ENCODE measurements at places on chromosomes 1 and 21.

GRCh38 chr1:80214888-80215540, 1208.5 kb upstream of the ADGRL4 start:
- no peak for DNase-seq

GRCh38 chr1:183267646-183268431, 81.8 kb downstream of the LAMC2 start:
- DNase-seq: no peak

GRCh38 chr1:150187560-150187931, 37.8 kb downstream of the PLEKHO1 start:
- DNase-seq: no peak

DNA sequence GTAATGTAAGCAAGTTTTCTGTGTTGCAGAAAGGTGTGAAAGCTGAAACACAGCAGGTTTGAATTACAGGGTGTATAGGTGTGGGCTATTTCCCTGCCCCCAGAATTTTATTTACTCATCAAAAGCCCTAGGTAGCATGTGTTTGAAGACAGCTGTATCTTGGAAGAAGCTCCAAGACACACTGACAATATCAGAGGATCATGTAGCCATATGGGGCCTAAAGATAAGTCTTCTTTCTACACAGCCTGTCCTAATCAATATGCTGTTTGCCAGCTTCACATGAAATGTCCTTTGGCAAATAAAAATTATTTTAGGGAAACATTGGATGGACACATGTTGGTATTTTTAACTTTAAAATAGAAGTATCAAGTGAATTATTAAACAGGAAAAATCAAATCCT, 17.5 kb upstream of the SUCO start:
- DNase-seq: no peak

GRCh38 chr1:60428127-60428526, 354.6 kb upstream of the C1orf87 start:
- no peak for DNase-seq

GRCh38 chr1:22118291-22118992, 24.5 kb downstream of the WNT4 start:
- DNase-seq: no peak

- no peak for DNase-seq
These were observed 18.7 kb downstream of the RAP1A start for GRCh38 chr1:111638320-111638719.

- no peak for DNase-seq
These were observed 722 bp downstream of the NPHP4 start for GRCh38 chr1:5991381-5992025.

DNA sequence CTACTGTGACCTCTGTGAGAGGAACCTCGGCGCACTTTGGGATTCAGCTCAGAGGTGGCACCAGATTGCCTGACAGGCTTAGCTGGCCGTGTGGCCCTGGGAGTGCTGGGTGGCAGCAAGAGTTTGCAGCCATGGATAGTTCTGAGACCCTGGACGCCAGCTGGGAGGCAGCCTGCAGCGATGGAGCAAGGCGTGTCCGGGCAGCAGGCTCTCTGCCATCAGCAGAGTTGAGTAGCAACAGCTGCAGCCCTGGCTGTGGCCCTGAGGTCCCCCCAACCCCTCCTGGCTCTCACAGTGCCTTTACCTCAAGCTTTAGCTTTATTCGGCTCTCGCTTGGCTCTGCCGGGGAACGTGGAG, 67.5 kb downstream of the DISC1 start:
- DNase-seq: peak; percentile 55

DNA sequence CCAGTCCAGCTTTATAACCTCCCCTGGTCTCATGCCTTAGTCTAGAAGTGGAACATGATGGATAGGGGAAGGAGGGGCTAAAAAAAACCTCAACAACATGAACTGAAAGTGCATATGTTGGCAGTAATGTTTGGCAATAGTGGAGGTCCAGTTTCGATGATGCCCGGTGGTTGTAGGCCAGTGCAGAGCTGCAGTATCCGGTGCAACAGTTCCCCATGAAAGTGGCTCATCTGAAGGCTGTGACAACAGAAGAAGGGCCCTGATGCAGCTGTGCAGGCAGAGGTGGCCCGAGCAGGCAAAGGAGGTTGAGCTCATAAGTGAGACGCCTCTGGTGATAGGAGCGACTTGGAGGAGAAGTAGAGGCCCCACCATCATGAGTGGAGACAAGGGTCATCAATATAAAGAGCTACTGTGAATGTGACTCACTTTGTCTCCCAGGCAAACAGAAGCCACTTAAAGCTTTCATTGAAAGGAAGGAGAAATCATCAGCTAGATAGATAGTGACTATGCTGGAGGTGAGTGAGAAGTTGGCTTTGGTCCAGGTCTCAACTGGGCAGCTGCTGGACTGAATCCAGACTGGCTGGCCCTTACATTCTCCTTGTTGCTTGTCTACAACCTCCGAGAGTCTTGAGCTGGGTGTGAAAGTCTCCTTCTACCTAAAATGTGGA, 10.2 kb upstream of the CREG1 start:
- DNase-seq: peak; percentile 28

- no peak for DNase-seq
These were observed 565.2 kb downstream of the NEGR1 start for GRCh38 chr1:71717186-71717585.

- DNase-seq: peak; percentile 78
These were observed 1193.4 kb downstream of the NCAM2 start for GRCh38 chr21:22191581-22191980.

- DNase-seq: no peak
These were observed 434.6 kb upstream of the PRMT6 start for GRCh38 chr1:106621853-106622252.

DNA sequence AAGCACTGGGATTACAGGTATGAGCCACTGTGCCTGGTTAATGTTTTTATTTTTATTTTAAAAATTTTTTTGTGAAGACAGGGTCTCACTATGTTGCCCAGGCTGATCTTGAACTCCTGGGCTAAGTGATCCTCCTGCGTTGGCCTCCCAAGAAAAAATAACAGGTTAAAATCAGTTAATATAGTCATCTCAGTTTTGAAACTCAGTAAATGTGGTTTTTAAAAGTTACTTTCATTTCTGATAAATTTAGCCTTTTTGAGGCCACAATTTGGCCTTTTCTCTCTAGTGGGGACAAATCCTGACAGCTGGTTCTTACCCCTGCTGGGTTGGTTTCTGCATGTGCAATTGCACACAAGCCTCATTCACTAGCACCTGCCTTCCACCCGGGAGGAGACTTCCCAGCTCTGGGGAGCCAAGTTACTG, 13.3 kb downstream of the PMF1 start:
- no peak for DNase-seq

GRCh38 chr1:230270185-230270558, 156.0 kb downstream of the PGBD5 start:
- DNase-seq: no peak

GRCh38 chr1:9841460-9841859, 17.7 kb upstream of the CLSTN1 start:
- no peak for DNase-seq

GRCh38 chr1:26281091-26281958, 1.4 kb downstream of the SH3BGRL3 start:
- DNase-seq: no peak

GRCh38 chr1:153536671-153537375, 1.0 kb upstream of the S100A6 start:
- DNase-seq: no peak

DNA sequence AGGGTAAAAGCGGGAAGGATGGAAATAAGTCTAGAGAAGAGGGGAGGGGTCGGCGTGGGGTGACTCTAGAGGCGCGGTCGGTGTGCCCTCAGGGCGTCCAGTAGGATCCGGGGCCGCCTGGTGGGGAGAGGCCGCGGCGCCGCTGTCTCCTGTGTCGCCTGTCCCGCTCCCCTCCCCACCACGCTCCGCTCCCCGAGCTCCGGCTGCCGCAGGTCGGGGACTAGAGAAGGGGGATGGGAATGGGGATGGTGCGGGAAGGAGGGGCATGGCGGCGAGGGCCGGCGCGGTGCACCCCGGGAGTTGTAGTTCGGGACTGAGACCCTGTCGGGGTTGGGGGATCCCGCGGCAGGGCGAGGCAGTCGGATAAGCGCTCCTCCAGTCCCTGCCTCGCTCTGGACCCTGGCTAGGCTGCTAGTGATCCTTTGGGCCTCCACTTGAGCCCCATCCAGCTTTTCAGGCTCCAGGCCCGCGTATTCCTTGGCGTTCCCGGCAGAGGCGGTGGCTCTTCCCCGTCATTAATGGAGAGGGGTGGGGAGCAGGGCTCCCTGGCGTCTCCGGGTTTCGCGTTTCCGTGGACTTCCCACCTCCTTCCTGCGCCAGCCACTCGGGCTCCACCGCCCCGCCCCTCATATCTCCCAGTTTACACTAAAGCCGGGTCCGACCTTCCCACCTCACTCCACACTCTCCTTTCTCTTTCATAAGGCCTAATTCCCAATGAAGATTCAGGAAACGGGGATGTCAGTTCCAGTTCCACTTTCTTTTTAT, at the start of gene ENTREP3:
TSS of gene ENTREP3 (minus strand) at position 241 of the 765 bp plus-strand sequence. CDS start 606 bp downstream, outside the sequence.
- peak; percentile 92 for DNase-seq

GRCh38 chr1:61269602-61270001, 187.2 kb downstream of the NFIA start:
- DNase-seq: no peak

DNA sequence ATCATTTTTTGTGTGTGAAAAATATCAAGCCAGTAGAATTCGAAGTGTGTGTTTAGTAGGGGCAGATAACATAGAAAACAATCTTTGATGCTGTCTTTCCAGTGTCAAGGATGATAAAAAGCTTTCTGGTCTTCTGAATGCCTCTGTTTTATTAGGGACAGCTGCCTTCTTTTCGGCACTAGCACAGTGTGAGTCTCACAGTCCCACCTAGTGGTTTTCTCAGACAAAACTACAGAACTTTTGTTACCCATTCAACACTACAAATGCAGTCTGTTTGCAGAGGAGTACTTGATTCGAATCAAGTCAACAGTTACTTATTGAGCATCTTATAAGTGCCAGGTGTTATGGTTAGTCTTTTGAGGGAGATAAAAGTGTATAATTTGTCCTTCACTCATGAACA, 30.6 kb upstream of the MCOLN3 start:
- no peak for DNase-seq

DNA sequence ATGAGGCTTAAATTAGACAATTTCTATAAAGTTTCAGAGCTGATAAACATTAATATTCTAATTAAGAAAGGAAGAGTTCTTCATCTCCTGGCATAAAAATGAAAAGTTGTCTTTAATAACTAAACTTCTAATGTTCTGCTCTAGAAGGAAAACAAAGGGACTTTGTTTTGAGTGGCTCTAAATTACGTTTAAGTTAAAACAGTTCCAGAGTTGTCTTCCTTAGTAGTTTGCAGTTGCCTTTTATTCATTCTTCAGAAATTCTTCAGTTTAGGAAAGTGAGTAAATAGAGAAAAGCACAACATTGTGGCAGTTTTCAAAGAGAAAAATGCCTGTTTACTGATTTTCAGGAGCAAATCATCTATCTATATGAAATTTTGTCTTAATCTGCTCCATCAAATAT, 86.9 kb downstream of the TTC3 start:
- no peak for DNase-seq

- no peak for DNase-seq
These were observed 588 bp upstream of the WNT3A start for GRCh38 chr1:228006034-228006785.

DNA sequence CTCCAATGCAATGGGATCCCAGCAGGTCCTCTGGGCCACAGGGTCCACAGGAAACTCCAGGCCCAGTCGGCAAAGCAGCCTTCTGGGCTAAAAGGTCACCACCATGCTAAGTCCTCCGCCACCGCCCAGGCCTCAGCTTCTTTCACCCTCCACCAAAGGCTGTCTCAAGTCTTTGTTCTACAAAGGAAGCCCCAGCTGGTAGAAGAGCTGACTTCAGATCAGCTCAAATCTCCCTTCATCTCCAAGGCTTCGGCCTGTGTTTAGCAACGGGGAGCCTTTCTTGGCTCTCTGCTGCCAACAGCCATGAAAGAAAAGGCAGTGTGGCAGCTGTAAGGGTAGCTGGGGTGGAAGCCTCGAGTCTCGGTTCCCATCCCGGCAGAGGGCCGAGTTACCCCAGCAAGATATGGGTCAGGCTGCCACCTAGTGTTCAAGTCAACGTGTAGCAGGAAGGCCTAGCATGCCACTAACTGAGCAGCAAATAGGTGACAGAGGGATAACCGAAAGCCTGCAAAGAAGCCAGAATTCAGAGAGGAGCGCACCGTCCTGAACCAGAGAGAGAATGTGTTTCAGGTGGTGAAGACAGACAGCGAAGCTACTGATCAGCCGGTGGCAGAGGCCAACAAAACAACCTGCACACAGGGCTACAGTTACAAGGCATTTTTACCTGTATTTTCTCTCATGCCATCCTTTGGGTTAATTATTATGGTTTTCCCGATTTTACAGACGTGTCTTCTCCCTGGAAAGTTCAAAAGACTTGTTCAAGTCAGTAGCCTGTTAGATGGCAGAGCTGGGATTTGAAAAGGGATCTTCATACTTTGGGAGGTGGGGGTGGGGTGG, 26.8 kb upstream of the CRNN start:
- DNase-seq: peak; percentile 62

- DNase-seq: peak; percentile 42
These were observed 19.3 kb downstream of the DPT start for GRCh38 chr1:168709405-168710363.

DNA sequence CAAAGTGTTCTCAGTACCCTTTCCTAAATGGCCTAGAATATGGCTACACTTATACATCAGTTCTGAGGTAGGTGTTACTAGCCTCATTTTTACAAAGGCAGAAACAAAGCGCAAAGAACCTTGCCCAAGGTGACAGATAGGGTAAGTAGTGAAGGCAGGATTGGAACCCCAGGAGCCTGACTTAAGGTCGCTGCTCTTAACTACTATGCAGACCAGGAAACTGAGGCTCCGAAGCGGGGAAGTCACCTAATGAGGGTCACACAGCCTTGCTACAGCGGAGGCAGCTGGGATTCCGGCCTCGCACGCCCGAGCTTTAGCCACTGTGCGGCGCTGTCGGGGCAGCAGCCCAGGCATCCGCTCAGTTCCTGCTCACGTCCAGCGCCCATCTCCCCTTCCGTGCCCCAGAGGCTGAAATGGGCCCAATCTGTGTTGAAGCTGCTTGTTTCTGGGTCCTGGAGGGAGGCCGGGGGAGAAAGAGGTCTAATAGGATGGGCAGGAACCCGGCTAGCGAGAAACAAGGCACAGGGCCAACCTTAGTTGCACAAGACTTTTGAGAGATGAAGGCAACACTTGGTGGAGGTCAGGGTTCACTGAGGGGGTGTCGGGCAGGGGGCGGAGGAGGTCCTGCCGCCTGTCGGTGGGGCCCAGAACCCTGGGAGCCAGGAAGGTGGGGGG, 1.4 kb upstream of the FOXD2 start:
- peak; percentile 79 for DNase-seq

GRCh38 chr1:94753171-94753972, 66.8 kb upstream of the SLC44A3 start:
- DNase-seq: no peak

DNA sequence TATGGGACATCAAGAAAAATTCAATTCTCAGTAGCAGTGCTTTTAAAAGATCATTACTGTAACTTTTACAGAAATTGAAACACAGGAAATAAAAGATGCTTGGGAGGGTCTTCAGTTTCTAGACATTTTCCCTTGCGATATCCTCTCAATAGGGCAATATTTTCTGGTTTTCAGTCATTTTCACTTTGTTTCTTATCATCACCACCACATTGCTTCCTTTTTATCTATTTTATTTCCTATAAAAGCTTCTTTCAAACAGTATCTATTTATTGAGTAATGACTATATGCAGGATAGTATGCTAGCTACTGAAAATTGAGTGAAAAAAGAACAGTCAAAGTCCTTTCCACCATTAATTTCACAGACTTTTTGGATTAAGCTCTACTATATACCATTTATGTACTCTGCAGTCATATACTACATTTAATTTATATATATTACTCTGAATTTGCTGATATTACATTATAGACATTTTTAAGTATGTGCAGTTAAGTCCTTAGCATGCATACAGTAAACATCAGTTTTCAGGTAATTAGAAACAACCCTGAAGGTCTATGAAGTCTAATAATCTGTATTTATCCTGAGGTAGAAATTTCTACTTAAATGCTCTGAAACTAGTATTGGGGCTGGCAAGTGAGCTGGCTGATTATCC, 18.7 kb downstream of the TRMT1L start:
- DNase-seq: no peak

Measured in hindlimb muscle (tissue), 1 donor.